ENCODE measurements at places on chromosomes 5 and 9.
A peak's percentile ranks its signal among the peaks of the same experiment; 100 is the strongest.

DNA sequence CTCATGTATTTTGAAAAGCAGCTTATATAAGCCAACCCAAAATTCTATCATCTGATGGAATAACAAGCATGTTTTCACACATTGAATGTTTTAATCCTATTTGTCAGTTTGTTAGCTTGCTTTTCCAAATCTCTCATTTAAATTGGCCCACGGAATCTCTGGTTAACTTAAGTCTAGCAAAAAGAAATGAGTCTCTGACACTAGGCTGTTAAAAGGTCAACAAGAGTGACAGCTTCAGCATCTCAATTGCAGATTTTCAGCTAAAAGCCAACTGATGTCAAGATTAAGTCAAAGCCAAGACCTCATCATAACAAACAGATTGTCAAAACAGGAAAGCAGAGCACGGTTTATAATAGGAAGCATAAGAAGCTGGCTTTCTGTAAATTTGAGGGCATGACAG, 49.4 kb upstream of the CDH9 start:
- no peak for DNase-seq

DNA sequence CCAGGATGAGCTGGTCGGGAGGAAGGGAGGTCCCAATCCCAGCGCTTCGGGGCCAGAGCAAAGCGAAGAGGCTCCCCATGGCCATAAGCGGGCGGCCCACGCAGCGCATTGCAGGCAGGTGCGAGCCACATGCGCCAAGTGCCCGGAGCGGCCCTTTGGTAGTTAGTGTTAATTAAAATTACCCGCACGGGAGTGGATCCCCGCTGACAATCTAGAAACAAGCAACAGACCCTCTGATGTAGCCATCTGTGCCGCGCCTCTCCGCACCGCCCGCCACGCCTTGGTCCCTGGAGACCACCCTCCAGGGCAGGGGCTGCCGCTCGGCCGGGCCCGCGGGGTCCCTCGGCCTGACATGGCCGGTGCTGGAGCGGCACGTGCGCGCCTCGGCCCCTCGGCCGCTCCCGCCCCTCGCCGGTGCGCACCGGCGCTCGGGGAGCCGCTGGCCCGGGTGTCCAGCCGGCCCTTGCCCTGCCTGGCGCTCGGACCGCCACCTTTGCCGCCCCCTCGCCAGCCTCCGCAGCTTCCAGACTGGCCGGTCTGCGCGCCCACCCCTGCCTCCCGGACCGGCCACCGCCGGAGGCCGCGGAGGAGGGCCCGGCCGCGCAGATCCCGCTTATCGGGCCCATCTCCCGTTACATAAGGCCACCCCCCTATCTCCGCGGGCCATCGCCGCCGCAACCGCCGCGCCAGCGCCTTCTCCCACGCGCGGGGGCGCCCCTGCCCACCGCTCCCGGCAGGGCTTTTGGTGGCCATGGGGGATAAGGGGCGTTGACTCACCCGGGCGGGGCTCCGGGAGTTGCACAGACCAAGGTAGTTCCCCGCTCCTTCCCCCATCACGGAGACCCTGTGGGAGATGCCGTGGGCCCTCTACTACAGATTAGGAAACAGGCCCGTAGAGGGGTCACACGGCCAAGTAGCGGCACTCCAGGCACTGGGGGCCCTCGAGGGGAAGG, 1.9 kb upstream of the IL13 start:
- peak; percentile 38 for DNase-seq

DNA sequence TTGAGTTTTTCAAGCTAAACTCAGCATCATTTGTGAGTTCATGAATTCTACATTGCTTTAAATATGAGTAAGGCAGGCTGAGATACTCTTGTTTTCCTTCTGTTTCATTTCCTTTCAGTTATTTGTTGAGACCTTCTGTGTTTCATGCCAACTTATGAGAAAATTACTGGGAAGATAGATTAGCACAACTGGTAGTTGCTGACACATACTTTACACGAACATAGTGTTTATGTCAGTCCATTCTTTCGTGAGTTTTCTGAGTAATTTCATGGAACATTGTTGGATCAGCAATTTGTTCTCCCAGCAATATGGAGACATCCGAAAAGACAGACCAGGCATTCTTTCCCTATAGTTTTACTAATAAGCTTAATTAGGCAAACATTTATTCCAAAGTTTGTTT, 102.0 kb upstream of the SMC5 start:
- DNase-seq: no peak

DNA sequence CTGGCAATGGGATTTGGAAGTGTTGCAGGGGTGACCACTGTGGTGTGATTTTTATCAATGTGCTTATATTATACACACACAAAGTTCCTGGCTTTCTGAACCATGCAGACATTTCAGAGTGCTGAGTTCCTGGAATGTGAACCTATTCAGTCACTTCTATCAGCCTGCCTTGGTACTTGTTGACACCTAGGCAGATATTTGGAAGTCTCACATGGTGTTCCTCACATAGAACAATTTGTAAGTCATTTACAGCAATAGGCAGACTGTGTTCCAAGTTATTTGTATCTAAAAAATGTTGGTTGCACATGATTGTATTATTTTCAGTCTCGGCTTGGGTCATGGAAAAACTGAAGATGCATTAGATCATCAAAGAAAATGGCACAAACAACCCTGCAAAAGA, 182.2 kb downstream of the SREK1 start:
- DNase-seq: no peak

GRCh38 chr9:128371630-128372117, 500 bp downstream of the URM1 start:
- no peak for DNase-seq

DNA sequence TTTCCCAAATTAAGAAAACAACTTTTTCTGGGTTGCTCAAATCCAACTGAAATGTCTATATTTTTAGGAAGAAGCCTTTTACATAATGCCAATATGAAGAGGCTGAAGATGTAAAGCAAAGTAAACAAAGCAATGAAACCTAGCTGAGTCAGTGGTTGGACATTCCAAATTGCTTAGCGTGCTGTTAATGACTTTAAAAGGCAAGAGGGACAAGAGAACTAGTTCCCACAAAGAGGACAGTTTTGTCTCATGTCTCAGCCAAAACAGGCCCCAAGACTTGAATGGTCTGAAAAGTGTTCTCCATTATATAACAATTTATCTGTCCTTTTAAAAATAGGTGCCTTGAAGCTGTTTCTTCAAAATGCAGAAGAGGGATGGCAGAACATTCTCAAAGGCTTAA, 407.0 kb downstream of the ENC1 start:
- no peak for DNase-seq

DNA sequence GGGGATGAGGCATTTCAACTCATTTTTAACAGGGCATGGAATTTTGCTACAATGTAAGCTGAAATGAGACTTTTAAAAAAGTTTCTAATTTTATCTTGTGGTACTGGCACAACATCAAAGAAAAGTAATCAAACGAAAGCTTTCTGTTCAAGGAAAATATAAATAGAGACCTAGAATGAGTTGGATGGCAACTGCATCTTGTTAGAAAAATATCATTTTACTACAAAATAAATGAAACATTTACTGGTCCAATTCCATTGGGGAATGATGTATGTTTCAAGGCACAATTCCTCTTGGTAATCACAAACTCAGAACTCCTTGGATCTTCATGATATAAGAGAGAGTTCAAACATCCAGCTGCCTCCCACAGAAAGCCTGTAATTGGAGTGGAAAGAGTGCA, 102.8 kb downstream of the HMHB1 start:
- DNase-seq: no peak

DNA sequence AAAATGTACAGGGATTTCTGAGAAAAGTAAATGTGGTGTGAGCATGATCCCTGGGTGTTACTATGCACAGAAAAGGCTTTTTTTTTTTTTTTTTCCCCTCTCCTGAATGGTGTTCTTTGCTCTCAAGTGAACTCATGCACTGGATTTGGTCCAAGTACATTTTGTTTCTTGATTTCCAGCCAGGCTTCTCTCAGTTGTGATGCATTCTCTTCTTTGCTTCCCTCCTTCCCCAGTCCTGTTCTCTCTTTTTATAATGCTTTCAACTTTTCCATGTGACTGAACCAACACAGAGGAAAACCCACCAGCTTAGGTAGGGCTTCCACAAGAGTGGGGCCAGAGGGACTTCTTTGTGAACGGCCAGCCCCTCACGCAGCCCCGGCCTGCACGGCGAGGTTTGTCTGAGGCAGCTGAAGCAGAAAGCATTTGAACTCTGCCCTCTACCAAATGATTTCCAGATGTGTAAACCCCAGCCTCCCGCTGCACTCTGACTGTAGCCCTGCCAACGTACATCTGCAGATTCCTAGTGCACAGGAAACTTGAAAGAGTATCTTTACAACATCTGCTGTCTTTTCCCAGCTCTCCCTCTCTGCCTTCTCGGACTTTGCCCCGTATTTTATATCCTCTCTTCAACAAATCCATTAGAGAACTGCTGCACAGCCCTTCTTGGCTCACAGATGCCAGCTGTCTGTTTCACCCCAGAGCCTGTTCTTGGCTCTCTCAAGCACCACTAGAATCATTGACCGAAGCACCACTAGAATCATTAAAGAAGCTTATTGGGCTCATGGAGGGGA, 71.8 kb upstream of the CD180 start:
- no peak for DNase-seq

DNA sequence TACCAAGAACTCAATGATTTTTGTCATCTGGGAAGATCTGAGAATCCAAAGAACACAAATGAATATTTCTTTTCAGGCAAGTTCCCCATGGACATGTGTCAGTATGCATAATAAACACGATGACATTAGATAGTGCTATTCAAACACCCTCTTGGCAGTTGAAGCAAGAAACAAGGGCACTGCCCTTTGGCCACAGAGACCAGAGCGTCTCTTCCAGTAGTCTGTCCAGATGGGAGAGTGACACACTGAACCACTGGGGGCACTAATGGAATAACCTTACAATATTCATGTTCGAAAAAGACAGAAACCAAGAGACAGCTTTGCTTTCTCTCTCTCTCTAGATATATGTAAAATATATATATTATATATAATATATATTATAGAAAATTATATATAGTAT, 301.9 kb downstream of the CTNND2 start:
- no peak for DNase-seq

Data from stimulated activated CD4-positive, alpha-beta T cell treated with anti-CD3 and anti-CD28 coated beads, Interleukin-4, amount 100 ng/mL, for 24 hours (primary cell).